ENCODE measurements at places on chromosomes 3 and 15. TPM values are rescaled to one million over a fixed set of nuclear protein-coding genes. Genes with fewer than 3 reads are reported as not detected.

DNA sequence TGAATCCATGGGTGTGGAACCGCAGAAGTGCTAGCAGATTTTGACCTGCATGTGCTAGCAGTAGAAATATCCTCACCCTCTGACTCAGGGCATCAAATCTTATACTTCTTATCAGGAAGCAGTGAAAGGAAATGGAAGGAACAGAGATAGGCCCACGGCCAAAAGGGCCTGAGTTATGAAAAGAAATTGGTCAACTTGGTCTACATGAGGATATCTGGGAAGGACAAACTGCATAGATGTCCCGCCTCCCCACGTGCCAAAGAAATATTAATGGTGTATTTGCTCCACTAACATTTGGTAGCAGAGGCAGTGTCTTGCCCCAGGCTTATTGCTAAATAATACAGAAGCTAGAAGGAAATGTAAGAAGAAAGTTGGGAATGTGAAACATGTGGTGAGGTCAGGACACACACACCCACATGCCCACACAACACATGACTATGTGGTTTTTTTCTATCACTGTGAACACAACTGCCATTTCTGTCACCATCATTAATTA, 93.6 kb upstream of the COL8A1 start:
- DNase-seq = no peak

DNA sequence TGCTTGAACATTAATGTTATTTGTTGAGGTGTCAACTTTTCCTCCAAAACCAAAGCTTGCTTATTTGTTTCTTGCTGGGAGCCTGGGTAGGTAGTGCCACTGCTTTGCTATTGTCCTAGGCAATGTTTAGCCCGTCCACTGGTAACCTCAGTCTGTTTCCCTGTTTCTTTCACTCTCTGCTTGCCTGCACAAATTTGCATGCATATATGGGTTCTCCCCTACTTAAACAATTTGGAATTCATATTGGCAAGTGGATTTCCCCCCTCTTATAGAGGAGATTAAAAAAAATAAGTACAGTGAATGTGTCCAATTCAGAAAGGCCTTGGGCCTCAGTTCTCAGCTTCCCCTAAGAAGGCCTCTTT, 45.0 kb upstream of the BOC start:
- DNase-seq = no peak

DNA sequence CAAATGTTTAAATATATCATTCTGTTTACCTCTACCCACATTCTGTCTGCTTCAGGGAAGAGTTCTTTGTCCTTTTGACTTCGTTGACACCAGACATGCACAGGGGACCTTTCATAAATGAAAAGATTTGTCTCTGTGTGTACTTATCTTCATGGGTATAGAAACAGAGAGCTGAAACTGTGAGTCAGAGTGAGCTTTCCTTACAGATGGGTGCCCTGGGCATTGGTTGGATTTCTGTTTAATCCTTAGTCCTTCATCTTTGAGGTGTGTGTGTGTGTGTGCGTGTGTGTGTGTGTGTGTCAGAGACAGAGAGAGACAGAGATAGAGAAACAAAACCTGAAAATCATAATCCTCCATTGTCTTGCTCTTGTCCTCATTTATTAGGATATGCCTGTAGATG, 517.4 kb downstream of the TUSC7 start:
- no peak for DNase-seq

- DNase-seq = no peak
Observed at GRCh38 chr3:107699682-107700081, 176.9 kb downstream of the BBX start.

DNA sequence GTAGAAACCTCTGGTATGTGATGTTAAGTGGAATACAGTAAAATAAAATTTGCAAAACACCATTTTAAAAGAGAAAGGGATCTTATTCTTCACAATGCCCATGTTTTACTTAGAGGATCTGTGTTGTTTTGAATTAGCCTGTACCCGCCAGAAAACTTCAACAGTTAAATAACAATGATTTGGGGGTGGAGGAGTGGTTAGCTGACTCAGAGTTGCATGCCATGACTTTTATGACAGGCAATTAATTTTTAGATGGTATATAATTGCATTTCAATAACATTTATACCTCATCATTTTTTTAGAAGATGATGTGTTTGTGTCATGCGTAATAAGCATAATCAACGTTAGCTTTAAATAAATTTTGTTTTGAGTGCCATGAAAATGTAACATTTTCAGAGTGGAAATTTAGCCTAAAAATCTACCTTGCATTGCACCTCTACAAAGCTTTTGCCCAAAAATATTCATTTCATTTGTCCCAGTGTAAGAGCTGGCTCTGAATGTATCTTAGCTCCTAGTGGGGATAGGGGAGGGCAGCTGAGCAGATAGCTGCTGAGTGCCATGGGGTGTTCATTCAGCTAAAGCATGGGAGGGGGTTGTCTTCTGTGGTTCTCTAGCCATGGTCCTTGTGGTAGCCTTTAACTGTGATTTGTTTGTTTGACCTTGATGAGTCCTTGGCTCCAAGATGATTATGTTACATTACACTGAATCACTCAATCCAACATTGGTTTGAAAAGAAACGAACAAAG, 379.8 kb downstream of the LPP start:
- no peak for DNase-seq

DNA sequence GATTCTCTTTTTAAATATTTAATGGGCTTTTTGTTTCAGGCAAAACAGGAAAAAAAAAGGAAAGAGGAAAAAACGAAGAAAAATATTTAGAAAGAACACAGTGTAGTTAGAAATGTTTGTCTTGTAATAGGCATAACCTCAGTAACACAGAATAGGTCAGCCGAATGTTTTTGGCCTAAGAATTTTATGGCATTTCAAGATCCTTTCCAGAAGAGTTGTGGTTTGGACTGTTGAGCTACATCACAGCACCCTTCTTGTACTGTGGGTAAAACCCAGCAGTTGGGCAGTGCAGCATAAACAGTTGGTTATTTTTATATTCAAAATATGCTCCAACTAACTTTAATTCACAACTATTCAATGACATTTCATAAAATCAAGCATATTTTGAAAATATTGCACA, 474.4 kb upstream of the AGTR1 start:
- no peak for DNase-seq

The ZPLD1 gene
- 0.44 TPM for polyA plus RNA-seq

- DNase-seq = no peak
Observed at GRCh38 chr15:65048241-65048640, 3.1 kb downstream of the SLC51B start.

The GALNT15 gene
- 2.3 TPM for polyA plus RNA-seq

DNA sequence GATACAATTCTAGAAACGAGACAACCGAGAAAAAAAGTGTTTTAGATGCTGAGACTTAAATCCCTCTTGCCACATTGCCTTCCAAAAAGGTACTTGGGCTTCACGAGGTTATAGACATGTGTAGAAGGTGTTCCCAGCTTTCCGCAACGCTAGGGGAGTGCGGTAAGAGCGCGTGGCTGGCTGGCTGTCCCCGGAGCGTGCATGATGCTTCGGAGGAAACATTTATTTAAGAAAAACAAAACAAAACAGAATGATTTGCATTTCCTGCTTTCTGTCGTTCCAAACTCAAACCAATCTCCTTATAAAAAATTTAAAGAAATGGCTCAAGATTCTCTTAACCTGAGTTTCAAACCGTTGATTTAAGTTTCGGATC, 841 bp downstream of the SLC6A20 start:
- DNase-seq = no peak

The CMSS1 gene
- polyA plus RNA-seq = 43.1 TPM
